Activated CD4-positive, alpha-beta T cell treated with anti-CD3 and anti-CD28 coated beads, Interleukin-2, Interleukin-6, amounts not matched to agents 100 ng/mL and 50 ng/mL, durations not matched to agents 16 hours and 8 hours (primary cell): ENCODE measurements at places on chromosomes 7 and 10.

GRCh38 chr10:78742730-78743615 lies 325.8 kb upstream of the ZMIZ1 start:
- DNase-seq = no peak

GRCh38 chr7:115359955-115360354 lies 438.1 kb downstream of the MDFIC start:
- DNase-seq = no peak

- DNase-seq = peak; percentile 16
Observed at GRCh38 chr7:88169717-88170320, 50.0 kb downstream of the SRI start.

- no peak for DNase-seq
Observed at GRCh38 chr10:26436848-26437247, 1.3 kb upstream of the APBB1IP start.

- DNase-seq = no peak
Observed at GRCh38 chr10:130721971-130722370, 585.8 kb downstream of the GLRX3 start.

- peak; percentile 87 for DNase-seq
Observed at GRCh38 chr10:87504640-87505365, at the start of gene MINPP1. MINPP1 (plus strand) TSS chr10:87504893; CDS start chr10:87504916, 23 bp downstream.

DNA sequence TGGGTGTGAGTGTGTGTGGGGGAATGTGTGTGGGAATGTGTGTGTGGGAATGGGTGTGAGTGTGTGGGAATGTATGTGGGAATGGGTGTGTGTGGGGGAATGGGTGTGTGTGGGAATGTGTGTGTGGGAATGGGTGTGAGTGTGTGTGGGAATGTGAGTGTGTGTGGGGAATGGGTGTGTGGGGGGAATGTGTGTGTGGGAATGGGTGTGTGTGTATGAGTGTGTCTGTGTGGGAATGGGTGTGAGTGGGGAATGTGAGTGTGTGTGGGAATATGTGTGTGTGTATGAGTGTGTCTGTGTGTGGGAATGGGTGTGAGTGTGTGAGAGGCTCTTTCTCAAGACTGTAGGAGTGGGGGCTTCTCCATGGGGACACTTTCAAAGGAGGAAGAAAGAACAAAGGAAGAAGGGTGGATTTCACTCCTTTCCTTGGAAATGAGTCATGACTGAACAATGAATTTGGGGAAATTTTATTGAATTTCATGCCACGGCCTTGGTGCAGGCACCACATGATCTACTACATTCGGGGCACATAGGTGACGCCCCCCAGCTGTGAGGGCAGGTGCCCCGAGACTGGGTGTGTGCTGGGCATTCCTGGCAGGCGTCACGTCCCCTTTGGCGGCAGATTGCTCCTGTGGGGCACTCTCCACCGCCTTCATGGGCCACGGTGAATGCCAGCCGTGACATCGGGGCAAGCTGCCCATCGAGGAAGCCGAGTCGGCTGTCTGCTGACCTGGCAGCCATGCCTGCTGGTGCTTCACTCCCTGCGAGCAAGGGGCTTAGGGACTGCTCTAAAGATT lies 88.8 kb upstream of the INSIG1 start:
- no peak for DNase-seq

DNA sequence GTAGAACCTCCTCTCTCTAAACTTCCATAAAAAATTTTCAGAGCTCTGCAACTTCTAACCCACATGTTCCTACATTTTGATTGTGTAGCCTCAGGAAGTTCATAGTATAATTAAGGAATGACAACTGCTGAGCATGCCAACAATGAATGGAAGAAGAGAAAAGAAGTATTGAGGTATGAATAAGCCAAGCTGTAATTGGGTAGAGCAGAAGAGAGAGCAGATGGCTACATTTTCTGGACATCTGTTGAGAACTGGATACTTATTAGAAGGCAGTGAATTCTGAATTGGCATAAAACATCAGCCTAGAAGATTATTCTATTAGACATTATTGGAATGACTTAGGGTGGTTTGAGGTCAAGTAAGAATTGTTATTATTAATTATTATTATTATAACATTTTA lies 728.3 kb upstream of the PHF14 start:
- no peak for DNase-seq

- peak; percentile 53 for DNase-seq
Observed at GRCh38 chr10:75211007-75211691, 553 bp downstream of the VDAC2 start.

DNA sequence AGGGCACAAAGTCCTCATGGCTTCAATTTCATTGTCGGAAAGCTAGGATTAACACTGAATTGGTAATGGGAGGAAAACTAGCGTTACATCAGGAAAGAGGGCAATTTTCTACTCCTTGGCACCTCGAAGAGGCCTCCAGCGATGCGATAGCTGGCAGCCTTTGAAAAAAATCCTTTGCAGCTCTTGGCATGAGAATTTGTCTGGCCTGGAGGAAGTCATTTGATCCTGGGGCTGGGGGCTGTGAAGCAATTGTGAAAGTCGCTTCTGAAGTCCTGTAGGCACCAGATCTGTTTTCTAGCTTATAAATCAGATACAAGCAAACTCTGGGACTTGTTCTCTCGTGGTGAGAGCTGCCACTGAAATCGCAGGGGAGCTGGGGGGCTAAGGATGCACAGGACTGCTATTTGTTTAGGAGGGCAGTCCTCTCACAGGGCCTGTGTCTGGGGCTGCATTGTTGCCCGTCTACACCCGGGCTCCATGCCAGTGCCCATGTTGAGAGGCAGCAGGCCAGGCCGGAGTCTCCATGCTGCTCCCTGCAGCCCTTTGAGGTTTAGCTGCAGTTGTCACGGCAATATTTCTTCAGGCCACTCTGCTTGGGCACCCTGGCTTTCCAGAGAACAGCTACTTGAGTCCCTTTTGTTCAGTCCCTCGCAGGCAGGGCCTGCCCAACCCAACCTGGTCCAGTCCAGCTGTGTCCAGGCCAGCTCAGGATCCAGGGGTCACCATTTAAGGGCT lies 206.8 kb upstream of the LYZL1 start:
- no peak for DNase-seq

GRCh38 chr10:122849900-122850605 lies 4.4 kb upstream of the CUZD1 start:
- DNase-seq = no peak

DNA sequence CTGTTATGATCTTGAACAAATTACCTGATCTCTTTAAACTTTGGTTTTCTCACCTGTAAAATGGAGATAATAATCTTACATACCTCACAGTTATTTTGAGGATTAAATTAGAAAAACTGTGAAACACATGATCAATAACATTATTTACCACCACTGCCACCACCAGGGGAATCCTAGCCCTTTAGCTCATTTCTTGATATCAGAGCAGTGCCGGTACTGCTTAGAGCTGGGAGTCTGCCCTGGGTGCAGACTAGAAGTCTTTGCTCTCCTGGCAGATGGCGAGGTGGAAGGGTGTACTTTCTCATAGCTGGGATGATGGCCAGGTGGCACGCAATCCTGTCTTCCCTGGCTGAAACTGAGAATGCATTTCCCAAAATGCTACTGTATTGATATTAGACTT lies 12.7 kb upstream of the EFCAB10 start:
- DNase-seq = no peak

DNA sequence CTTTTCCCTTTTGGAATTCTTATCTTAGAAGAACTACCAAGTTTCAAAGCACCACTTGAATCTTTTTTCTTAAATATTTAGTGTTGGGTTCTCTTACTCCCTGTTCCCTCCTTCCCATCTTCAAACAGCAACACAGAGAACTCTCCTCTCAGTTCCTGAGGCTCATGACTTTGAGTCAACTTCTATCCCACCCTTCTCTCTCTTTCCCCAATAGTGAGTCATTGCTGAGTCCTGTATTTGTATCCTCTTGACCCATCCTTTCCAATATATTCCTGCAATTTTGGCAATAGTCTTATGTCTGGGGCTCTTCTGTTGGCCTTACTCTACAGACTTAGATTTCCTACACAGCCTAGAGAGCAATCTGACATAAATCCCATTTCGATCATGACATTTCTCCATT lies 20.8 kb upstream of the JCAD start:
- no peak for DNase-seq

DNA sequence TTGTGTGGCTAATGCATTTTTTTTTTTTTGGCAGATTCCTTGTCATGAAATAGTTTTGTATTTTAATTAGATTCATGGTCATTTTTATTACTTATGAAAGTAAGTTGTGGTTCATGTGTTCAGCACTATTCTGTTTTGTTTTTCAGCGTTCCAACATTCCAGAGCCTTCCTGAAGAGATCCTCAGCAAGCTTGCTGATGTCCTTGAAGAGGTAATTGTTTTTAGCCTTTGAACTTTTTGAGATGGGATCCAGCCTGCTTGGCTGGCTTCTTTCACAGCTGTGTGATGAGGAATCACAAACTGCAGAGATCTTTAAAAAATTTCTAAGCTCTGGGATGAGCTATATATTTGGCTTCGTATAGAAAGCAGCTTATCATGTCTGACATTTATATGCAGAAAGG lies 208.0 kb upstream of the CSTF2T start:
- no peak for DNase-seq

DNA sequence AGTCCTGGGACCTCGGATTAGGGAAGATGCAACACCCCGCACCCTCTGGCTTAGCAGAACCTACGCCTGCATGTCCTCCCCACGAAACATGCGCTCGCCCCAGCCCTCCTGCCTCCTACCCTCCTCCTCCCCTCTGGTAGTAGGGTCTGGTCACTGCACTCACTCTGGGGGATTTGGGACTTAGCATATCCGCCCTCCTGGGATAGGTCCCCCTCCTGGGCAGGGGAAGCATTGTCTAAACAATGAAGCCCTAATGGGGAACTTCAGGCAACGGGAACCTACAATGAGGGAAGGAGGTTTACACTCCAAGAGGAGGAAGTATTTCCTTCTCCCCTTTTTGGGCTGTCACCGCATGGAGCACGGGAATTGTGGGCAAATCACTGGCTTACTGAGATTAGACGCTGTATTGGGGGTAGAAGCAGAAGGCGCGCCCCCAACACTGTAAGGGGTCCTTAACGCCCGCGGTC lies 892 bp downstream of the CRHR2 start:
- no peak for DNase-seq

- DNase-seq = peak; percentile 60
Observed at GRCh38 chr10:24503461-24504320, 220.0 kb downstream of the ARHGAP21 start.

DNA sequence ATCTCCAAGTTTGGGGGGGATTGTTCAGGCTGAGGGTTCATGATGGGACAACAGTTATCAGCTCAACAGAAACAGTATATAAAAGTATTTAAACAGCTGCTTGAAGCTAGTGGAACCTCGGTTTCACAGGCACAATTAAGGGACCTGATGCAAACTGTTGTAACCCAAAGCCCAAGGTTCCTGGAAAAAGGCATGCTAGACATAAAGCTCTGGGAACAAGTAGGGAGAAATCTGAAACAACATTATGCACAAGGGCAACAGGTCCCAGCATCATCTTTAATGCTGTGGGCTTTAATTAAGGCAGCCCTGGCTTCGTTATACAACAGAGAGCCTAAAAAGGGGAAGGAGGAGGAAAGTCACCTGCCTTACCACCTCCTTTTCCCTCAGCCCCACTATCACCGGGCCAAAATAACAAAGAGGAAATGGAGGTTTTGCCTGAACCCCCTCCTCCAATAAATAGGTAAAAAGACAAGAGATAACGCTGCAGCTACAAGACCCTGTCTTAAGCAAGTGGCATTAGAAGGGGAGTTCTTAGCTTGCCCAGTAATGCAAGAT lies 83.2 kb upstream of the GPR22 start:
- no peak for DNase-seq

DNA sequence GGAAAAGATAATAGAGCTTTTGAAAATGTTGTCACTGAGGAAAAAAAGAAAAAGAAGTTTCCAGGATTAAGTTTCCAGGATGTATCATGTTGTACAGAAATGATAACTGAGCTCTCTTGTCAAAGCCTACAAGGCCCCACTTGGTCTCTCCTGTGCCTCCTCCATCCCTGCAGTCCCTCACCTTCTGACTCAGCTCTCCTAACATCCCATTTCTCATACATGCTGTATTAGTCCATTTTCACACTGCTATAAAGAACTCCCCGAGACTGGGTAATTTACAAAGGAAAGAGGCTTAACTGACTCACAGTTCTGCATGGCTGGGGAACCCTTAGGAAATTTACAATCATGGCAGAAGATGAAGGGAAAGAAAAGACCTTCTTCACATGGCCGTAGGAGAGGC lies 3.8 kb upstream of the DGKI start:
- no peak for DNase-seq

GRCh38 chr10:84497978-84498377 lies 169.6 kb downstream of the CCSER2 start:
- no peak for DNase-seq

DNA sequence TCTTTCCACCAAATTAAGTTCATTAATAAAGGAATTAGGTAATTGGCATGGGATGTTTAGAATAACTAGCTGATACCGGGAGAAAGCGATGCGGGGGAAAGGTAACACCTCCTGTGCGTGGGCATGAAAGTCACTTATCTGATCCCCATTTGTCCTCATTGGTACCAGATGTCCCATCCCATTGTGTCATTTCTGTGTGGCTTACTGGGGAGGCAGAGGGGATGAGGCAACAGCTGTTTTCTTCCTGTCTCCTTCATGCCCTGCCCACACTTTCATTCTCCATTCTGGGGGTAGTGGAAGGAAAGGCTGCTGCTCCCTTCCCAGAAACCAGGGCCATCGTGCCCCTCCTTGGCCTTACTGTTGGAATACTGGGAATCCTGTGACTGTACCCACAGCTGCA lies 27.1 kb downstream of the EEPD1 start:
- no peak for DNase-seq

GRCh38 chr7:93228302-93228701 lies 2.0 kb upstream of the HEPACAM2 start:
- peak; percentile 79 for DNase-seq

- DNase-seq = no peak
Observed at GRCh38 chr10:78336402-78336791, 302.7 kb downstream of the RPS24 start.

- DNase-seq = peak; percentile 84
Observed at GRCh38 chr10:71812016-71812912, 38.8 kb downstream of the PSAP start.

- DNase-seq = no peak
Observed at GRCh38 chr7:102285540-102286236, 980 bp upstream of the SH2B2 start.

GRCh38 chr7:93920496-93921182 lies 896 bp upstream of the GNG11 start:
- DNase-seq = no peak

- peak; percentile 17 for DNase-seq
Observed at GRCh38 chr7:26186364-26187311, 13.9 kb downstream of the HNRNPA2B1 start.

DNA sequence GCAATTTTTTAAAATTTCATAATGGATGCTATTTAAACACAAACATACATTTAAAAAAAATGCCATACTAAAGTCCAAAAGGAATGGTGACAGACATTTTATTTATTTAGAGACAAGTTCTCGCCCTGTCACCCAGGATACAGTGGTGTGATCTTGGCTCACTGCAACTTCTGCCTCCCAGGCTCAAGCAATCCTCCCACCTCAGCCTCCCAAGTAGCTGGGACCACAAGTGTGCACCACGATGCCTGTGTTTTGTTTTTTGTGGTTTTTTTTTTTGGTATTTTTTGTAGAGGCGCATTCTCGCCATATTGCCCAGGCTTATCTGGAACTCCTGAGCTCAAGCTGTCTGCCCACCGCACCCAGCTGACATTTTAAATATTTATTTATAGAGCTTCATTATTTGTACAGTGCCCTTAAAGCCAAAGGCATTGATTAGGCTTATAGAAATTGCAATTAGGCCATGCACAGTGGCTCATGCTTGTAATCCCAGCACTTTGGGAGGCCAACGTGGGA lies 703.5 kb downstream of the AUTS2 start:
- no peak for DNase-seq
